Ascending aorta (tissue), 2 donors: ENCODE measurements at places on chromosomes 1 and 21. TPM values are rescaled to one million over a fixed set of nuclear protein-coding genes. Genes with fewer than 3 reads are reported as not detected.
A peak's percentile ranks its signal among the peaks of the same experiment; 100 is the strongest.

The PTCH2 gene
- not detected for total RNA-seq

The APOBEC4 gene
- total RNA-seq: not detected

GRCh38 chr1:2021550-2021949 is 2.4 kb downstream of the GABRD start:
- H3K27me3 ChIP-seq: peaks cover 25% of the 10 kb centered on the region
- no peak for DNase-seq
- H3K27ac ChIP-seq: no peak overlapping the region
- H3K4me1 ChIP-seq: peaks cover 3% of the 10 kb centered on the region
- no peak overlapping the region for H3K4me3 ChIP-seq
- H3K36me3 ChIP-seq: no peaks in the 10 kb centered on the region

DNA sequence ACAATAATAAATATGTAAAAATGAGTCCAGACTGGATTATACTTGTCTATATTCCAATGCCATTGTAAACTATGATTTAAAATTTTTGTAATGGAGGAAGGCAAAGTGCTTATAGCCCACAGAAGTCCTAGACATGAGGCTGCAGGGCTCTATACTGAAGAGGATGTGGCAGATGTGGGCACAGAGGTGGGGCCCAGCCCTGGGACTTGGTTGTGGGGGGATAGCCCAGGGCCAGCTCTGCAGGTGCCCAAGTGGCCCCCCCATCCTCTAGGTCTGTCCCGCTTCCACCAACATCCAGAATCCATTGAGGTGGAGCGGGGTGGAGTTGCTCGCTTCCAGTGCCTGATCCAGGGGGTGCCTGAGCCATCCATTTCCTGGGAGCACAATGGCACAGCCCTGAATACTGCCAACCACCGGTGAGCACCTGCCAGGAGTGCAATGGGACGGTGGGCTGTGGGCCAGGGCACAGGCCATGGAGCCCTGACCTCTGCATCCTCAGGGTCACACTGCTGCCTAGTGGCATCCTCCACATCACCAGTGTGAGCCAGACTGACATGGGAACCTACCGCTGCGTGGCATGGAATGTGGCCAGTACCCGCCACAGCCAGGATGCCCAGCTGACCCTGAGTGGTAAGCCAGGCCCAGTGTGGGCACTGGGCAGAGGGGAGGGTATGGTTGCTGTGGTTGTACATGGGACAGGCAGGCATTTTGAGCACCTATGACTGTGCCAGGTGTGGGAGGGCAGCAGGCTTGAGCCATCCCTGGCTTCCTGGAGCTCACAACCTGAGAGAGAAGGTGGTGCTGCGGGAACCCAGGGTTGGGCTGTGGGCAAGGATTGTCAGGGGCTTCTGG is 21.0 kb downstream of the SLC27A3 start:
- no peaks in the 10 kb centered on the region for H3K27me3 ChIP-seq
- no peak overlapping the region for H3K27ac ChIP-seq
- DNase-seq: no peak

DNA sequence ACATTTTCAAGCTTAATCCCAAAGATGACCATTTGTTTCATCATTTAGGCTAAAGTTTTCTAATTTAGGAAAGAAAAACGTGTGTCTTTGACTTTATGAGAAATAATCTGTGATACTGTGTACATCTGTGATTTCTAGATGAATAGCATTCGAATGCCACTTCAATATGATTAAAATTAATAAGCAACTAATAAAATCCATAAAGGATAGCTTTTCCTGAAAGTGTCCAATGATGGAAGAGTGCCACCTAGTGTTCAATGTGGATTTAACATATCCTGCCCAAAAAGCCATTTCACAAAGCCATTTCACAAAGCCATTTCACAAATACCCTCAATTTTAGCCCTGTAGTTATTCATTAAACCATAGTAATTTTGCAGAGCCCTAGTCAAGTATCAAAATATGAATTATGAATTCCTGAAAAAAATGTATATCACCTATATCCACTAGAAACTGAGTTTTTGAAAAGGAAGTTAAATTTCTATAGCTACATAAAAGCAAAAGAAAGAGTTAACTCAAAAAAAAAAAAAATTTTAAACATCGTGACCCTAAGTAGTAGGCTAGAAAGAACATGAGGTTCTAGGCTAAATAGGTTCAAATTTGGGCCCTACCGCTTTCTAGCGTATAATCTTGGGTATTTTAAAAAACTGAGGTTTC is 19.1 kb downstream of the NME7 start:
- H3K36me3 ChIP-seq: no peaks in the 10 kb centered on the region
- DNase-seq: no peak
- no peak overlapping the region for H3K27ac ChIP-seq
- H3K27me3 ChIP-seq: no peaks in the 10 kb centered on the region
- H3K4me3 ChIP-seq: no peak overlapping the region

GRCh38 chr1:212503714-212504113 is 71.0 kb downstream of the NENF start:
- no peak overlapping the region for H3K27ac ChIP-seq
- no peak for DNase-seq
- H3K4me3 ChIP-seq: no peak overlapping the region
- H3K4me1 ChIP-seq: no peaks in the 10 kb centered on the region

- DNase-seq: no peak
- H3K36me3 ChIP-seq: no peaks in the 10 kb centered on the region
- H3K4me1 ChIP-seq: no peaks in the 10 kb centered on the region
- H3K27me3 ChIP-seq: no peaks in the 10 kb centered on the region
Observed at GRCh38 chr1:112011202-112011601, 21.7 kb upstream of the KCND3 start.

- DNase-seq: no peak
- no peaks in the 10 kb centered on the region for H3K4me1 ChIP-seq
- H3K27ac ChIP-seq: no peak overlapping the region
- H3K36me3 ChIP-seq: no peaks in the 10 kb centered on the region
Observed at GRCh38 chr21:40950970-40951369, 104.0 kb upstream of the DSCAM start.

DNA sequence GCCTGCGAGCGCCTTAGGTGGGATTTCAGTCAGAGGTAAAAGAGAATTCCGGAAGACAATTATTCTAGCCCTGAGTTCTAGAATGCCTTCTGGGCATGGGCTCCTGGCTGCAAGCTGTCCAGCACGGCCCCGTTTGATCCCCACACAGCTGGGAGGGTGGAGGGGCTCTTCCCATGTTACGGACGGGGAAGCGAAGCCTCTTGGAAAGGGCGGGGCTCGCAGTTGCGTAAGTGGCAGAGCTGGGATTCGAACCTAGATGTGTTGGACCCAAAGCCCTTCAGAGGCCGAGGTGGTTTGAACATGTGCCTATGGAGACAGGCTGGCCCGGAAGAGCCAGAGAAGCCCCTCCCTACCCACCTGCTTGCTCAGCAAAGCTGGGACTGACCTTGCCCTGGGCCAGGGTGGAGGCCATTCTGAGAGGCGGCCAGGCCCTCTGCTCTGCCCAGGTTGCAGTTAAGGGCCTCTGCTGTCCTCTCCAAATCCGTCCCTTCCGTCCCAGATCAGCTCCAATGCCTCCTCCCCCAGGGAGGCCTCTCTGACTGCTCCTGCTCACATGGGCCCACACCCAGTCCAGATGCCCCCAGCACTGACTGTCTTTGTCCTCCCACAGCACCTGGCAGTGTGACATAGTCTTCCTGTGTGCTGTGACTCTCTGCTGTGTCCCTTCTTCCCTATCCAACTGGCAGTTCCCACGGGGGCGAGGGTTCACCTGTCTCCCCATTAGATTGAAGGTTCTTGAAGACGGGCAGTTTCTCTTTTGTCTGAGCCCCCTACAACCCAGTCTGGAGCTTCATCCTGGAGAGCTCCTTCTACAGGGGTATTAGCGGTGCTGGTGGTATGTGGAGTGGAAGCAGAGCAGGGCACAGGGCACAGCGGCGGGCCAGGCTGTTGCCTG is 1.2 kb upstream of the HSPB7 start:
- peak overlapping the region; percentile 98 for H3K27ac ChIP-seq
- no peak for DNase-seq
- H3K4me1 ChIP-seq: peaks cover 46% of the 10 kb centered on the region
- H3K4me3 ChIP-seq: peak overlapping the region; percentile 74

DNA sequence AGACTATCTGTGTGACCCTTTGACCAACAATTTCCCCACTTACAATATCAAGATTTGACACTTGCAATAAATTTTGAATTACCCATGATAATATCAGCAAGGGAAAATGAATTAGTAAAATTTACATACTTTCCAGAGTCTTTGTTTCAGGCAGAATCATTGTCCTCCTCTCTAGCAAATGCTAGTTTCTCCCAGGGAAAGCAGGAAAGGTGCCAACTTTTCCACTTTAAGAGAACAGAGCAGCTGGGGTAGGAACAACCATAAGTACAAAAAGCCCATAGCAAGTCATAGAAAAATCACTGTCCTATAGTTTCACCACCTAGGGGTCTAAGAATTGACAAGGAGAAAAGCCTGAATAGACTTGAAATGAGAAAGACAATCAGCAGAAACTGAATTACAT is 67.1 kb upstream of the GUCA2B start:
- H3K27me3 ChIP-seq: no peaks in the 10 kb centered on the region
- no peak for DNase-seq
- no peak overlapping the region for H3K27ac ChIP-seq
- no peaks in the 10 kb centered on the region for H3K4me1 ChIP-seq
- no peak overlapping the region for H3K4me3 ChIP-seq
